ENCODE measurements at places on chromosomes 5 and 9.
A peak's percentile ranks its signal among the peaks of the same experiment; 100 is the strongest.

DNA sequence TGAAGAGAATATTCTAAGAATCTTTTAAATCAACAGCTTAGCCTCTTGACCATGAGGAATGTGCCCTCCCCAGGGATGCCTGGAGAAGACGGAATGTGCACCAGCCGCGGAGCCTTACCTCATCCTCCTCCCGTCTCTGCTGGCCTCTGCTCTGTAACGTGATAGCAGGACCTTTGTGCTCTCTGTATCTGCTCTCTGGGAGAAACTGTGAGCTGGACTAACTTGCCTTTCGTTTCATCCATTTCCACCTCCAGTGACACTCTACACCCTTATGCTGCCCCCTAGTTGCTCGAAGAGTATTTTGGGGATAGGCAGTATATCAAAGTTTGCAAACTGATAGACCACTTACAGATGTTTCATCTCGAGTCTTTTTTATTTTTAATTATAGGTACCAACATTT is 141.4 kb downstream of the NPR3 start:
- peak; percentile 77 for DNase-seq

GRCh38 chr5:2849429-2849828 is 98.0 kb upstream of the IRX2 start:
- DNase-seq, result no peak

DNA sequence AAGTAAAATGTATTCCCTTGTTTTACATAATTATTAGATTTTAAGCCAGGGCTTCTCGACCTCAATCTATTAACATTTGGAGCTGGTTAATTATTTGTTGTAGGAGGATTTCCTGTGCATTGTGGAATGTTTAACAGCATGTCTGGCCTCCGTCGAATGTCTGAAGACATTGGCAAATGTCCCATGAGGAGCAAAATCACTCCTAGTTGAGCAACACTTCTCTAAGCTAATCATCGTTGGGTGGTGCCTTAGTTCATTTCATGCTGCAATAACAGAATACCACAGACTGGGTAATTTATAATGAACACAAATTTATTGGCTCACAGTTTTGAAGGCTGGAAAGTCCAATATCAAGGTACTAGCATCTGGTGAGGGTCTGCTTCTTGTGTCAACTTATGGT is 13.4 kb upstream of the VPS13A start:
- DNase-seq, result peak; percentile 86

- no peak for DNase-seq
These were observed 76.0 kb upstream of the PIP5K1B start for GRCh38 chr9:68629042-68629441.

- DNase-seq, result no peak
These were observed 50.7 kb downstream of the NACC2 start for GRCh38 chr9:136044207-136044970.

- peak; percentile 78 for DNase-seq
These were observed 132.4 kb downstream of the GCNT1 start for GRCh38 chr9:76591256-76591950.

- no peak for DNase-seq
These were observed 14.0 kb upstream of the RNU6ATAC start for GRCh38 chr9:134178394-134178767.

GRCh38 chr9:19313573-19313972 is 66.5 kb downstream of the RPS6 start:
- DNase-seq, result no peak

DNA sequence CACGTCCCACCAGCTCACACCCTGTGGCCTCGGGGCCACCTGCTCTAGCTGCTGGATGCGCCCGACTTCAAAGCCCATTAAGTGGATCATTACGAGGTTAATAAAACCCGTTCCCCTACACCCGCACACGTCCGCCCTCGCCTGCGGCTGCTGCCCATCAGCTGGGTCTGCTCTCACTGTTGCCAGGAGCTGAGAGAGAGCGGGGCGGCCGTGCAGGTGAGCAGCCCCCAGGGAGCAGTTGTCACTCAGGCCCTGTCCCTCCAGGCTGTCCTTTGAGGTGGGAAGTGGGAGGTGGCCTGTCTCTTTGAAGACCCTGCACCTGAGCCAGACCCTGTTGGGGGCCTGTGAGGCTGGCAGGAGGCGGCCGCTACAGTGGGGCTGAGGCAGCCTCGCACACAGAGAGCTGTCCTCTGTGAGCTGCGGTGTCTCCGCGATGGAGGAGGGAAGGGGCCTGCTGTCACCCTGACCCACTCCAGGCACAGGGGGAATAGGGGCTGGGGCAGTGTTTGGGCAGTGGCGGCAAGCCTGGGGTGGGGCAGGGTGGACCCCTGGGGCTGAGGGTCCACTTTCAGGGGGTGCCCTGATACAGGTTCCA is 12.8 kb upstream of the UNC5A start:
- DNase-seq, result no peak

GRCh38 chr5:52956014-52956413 is 33.1 kb upstream of the ITGA2 start:
- no peak for DNase-seq

GRCh38 chr5:13745508-13745907 is 199.0 kb downstream of the DNAH5 start:
- DNase-seq, result peak; percentile 60

GRCh38 chr9:19161257-19162025 is 34.1 kb upstream of the PLIN2 start:
- DNase-seq, result peak; percentile 95

DNA sequence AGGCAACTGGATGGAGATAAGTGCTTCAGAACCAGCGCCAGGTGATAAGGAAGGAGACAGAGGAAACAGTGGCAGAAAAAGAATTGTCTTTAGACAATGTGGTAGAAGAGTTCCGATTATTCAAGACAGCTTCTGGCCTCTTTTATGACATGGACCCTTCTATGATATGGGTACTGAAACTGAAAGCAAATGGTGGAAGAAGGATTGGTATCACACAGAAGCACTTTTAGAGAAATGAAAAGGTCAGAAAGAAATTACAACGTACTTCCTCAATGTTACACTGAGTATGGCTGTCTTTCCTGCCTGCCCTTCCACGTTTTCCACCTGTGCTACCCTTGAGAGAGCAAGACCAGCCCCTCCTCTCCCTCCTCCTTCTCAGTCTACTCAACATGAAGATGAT is 959.3 kb downstream of the DNAH5 start:
- no peak for DNase-seq

- no peak for DNase-seq
These were observed 86.3 kb downstream of the SLC44A1 start for GRCh38 chr9:105330755-105331154.

- DNase-seq, result peak; percentile 65
These were observed 48.0 kb upstream of the POU5F2 start for GRCh38 chr5:93789173-93790067.

DNA sequence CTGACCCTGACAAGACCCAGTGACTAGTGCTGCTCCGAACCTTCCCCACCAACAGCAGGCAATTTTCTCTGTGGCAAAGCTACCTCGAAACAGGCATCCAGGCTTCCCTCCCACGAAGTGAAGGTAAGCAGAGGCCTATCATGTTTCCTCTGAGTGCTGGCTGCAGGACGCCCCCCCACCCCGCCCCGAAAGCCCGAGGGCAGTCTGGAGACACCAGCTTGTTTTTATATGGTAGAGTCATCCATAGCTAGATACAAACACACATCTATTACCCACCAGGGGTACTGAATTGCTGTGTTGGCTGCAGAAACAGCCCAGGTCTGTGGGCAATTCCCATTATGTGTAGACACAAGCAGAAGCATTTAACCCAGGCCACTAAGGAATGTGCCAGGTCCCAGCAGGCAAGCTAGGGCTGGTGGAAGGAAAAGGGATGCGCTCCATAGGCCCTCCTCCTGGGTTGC is 40.4 kb downstream of the LIX1 start:
- DNase-seq, result no peak

DNA sequence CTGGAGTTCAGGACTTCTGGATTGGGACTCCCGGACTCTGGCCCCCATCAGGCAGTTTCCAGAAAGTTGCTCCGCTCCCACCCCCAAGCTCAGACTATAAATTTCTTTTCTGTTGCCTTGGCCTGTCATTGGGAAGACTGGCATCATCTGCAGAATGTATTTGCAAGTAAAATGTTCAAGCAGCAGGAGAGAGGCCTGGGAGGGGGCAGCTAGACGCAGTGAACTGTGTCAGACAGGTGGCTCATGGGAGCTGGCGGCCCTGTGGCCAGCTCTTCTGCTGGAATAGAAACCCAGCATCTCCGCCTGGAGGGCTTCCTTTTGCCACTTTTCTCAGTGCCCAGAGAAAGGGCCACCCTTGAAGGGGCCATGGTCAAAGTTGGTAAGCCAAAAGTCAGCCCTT is 16.0 kb downstream of the INSYN2B start:
- DNase-seq, result no peak

DNA sequence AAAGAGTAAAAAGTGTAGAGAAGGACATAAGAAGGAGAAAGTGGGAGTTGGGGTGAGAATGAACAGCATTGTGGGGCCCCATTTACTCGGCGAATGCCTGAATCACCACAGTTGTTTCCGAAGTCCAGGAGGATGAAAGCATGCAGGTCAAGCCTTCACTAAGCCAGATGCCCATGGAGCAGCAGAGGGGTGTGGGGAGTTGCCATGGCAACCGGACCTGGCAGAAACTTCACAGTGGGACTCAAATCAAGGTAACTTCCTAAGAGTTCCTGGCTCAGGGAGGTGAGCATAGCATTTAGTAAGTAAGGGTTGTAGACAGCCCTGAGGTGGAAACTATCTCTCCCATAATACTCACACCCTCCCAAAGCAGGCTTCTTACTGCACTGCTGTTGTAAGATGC is 357.1 kb downstream of the TRIM32 start:
- no peak for DNase-seq

Data from AG10803 (cell line).